ENCODE measurements at places on chromosomes 2 and 18.

GRCh38 chr18:23365602-23366001 is 87.5 kb upstream of the RIOK3 start:
- no peak for DNase-seq

DNA sequence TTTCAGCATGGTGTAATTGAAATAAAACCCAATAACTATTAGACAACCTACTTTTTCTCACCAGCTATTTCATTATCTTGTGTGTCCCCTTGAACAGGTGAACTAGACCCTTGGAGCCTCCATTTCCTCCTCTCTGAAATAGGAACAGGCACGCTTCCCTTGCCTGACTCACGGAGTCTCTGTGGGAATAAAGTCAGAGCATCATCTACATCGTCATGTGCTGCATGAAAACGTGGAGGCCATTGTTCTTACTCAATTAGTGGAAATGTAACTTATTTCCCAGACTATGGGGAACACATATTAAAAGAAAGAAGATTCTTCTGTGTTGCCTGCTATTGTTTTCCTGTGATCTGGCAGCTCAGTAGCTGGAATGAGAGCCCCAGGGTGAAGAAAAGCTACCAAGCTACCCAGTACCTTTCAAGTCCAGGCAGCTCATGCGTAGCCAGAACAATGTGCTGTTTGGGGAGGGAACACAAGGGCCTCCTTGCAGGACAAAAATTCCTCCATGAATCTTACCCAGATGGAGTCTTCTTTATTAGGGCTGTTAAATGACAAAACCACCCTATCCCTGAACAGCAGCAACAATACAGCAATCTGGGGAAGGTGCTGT is 59.8 kb downstream of the SOX11 start:
- no peak for DNase-seq

- no peak for DNase-seq
Measured at GRCh38 chr2:31401580-31401979, 13.0 kb downstream of the XDH start.

DNA sequence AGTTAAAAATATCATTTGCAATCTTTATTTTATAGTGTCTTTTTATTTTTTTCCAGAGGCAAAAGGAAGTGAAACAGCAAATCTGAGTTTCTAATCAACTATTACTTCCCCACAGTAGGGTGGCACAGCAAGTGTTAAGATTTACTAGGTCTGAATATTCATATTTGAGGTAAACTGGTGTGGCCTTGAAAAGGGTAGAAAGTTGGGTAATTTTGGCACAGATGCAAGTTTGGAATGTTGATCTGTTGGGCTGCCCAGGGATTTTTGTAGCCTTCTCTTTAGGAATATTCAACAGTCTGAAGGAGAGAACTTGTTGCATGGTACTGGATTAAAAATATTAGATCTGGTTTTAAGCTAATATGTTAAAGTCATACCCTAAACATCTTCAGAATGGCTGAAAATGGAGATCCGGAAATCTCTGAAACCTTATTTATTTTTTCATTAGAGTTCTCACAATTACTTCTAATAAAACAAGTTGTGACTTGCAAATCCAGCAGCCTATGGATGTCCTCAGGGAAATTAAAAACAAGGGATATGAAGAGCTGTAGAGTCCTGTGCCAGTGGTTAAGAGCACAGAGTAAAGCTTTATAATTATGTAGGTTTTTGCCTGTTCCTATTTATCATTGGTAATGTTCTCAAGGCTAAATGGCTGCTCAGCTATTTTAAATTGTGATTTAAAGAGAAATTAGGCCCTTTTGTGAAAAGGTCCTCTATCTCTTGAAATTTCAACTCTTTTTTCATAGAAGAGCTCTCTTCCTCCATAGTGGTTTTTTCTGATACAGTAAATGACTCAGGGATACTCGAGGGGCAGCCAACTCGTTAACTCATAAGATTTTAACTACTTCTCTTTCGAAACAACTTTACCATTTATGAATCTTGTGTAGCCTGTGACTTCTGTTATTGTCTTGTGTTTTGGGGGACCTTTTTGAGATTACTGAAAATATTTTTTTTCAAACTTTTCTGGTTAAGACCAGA is 11.0 kb downstream of the TANK start:
- DNase-seq = no peak

DNA sequence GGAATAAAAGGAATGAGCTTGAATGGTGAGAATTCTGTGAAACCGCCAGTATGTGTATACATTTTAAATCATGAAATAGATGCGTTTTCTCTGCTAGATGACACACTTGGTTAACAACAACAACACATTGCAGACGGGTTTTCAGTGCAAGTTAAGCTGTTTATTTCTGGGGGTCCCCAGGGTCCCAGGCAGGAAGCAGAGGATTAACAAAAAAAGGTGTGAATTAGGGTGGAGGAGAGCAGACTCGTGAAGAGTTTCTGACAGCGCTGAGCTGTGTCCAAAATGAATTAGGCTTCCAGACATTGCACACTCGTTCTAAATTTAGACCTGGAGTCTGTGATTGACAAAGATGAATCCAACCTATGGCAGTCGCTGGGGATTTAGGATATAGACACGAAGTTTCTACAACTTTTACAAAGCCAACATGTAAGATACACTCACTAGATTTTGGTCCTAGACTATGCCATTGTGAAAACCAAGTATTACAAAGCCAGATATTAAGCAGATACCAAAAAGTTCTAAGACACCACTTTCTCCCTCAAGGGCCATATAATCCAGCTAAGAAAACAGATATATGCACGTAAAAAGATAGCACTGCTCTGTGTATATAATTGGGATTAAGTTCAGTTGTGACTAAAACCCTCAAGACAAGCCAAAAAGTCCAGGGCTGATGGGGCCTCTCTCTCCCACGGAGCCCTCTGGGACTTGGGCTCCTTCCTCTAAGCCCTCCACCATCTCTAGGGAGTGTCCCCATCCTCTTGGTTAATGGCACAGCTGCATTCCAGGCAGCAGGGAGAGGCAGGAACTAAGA is 120.2 kb downstream of the ACAA2 start:
- no peak for DNase-seq

GRCh38 chr2:84493514-84493913 is 22.8 kb upstream of the DNAH6 start:
- no peak for DNase-seq

GRCh38 chr18:31218671-31219383 is 56.2 kb upstream of the DSC1 start:
- no peak for DNase-seq

DNA sequence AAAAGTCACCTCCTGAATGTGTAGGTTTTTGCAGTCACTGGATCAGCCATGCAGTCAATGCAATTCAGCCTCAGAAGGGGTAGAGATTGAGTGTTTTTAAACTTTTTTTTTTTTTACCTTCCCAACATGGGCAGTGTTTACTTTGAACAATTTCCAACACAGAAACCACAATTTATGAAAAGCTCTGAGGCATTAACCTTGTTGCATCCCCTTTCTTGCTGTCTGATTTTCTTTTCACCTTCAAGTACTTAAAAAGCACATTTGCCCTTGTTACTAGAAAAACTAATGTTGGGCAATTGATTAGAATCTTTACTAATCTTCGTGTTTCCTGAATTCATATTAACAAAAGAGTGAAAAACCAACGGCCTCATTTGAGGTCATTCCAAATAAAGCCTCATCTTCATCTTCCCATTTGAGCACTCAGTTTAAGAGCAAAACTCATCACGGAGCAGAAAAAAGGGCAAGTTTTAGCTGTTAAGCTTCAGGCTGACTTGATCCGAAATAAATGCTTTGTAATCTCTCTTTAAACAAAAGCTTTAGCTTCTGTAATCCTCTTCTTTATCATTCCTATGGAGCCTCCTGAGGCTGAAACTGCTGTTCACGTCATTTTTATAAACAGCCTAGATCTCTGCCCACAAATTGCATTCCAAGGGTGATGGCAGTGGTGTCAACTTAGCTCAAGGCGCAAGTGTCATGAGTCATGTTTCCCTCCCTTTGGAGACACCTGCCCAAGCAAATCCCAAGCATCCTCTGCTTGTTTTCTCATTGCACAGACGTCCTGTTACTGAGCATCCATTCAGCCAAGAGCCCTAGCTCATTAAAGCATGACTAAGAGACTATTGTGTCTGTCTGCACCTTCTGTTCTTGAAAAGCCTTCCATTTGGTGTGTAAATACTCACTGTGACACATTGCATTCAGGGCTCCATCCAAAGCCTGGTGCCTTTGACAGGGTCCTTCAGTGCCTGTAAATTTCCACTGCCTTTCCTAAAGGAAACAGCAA is 107.7 kb downstream of the HNMT start:
- DNase-seq = no peak

- DNase-seq = no peak
Measured at GRCh38 chr18:77203071-77203470, 46.6 kb upstream of the GALR1 start.

DNA sequence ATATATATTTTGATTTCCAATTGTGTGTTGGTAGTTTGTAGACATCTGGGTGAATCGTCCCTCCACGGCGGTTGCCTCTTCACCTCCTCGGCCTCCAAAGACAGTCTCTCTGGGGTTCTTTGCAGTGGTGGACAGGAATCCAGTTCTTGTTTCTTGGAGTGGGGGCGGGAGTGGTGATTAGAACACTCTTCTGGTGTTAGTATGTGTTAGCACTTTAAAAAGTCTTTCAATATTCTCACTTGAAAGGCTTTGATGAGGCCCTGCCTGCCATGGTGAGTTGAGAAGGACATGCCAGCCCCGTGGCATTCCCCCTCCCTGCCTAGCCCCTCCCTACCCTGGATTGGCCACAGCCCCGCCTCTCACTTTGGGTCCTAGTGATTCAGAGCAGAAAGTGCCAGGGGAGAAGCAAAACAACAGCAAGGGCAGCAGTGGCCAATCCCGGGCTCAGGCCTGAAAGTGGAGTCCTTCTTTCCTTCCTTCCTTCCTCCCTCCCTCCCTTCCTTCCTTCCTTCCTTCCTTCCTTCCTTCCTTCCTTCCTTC is 316.8 kb upstream of the HS6ST1 start:
- no peak for DNase-seq

DNA sequence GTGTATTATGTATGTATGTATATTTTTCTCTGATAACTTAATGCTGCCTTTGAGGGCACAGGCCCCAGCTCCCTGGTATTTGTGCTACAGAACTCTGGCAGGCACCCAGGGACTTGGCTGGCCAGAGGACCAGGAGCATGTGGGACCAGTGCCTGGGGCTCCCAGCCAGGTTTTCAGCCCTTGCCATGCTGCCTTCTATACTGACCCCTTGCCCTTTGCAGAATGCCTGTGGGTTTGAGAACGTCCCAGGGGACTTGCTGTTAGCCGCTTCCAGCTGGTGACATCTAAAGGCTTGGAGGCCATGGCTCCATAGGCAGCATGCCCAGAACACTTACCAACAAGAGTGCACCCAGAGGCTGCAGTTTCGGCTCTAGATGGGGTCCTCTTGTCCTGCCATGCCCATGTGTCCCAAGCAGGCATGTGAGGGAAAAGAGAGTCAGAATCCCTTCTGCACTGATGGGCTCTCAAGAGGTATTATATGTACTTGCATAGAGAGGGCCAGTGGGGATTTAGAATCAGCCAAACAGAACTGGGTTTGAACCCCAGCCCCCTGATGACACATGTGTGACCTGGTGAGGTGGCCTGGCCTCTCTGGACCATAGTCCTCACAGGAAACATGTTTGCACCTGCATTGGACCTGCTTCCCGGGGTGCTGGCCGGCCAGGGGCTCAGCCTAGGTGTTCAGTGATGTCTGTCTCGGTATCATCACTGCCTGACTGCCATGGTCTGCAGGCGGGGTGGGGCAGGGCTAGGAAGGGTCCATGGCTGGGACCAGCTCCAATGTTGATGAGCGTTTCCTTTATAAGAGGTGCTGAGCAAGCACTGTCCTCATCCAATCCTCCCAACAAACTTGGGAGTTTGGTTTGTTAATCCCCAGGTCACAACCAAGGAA is 119.2 kb upstream of the FHL2 start:
- no peak for DNase-seq

- DNase-seq = no peak
Measured at GRCh38 chr2:103208916-103209315, 447.1 kb downstream of the TMEM182 start.

DNA sequence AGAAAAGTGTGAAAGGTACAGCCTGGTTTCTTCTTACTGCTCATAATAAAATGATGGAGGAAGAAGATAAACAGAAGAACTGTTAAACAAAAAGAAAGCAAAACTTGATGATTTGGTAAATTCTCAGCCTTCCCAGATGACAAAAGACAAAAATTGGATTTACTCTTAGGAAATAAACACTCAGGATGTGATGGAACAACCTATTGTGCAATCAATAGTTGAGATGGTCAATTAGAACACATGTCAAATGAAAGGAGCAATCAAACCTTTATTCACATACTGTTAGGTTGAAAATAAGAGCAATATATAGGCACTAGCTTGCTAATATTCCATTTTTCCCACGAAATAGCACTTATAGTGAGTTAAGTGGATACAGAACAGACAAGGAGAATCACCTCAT is 1174.0 kb upstream of the SLC39A10 start:
- no peak for DNase-seq

GRCh38 chr2:46971929-46972328 is 56.3 kb upstream of the MCFD2 start:
- DNase-seq = no peak

- no peak for DNase-seq
Measured at GRCh38 chr2:4597400-4597799, 894.0 kb downstream of the DCDC2C start.

GRCh38 chr18:24764766-24765165 is 304.3 kb downstream of the HRH4 start:
- no peak for DNase-seq

GRCh38 chr2:18251486-18251885 is 309.0 kb downstream of the RDH14 start:
- DNase-seq = no peak

GRCh38 chr18:13456736-13457271 is 238.2 kb downstream of the LDLRAD4 start:
- DNase-seq = no peak

DNA sequence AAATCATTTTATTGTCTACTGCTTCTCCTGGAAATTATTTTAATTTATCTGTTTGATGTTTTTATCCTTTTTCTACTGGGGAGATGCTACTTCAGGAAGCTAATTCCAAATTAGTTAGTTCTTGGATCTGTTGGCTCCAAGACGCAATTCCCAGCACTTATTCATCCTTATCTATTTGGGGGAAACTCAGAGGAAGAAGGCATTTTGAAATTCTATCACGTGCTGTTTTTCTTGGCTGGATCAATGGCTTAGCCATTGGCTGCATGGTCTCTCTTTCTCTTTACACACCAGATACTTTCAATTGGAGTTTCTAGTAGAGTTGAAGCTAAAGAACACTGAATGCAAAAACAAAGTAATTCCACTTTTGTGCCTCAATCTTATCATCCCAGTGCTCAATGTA is 98.3 kb downstream of the RAPGEF4 start:
- DNase-seq = no peak

DNA sequence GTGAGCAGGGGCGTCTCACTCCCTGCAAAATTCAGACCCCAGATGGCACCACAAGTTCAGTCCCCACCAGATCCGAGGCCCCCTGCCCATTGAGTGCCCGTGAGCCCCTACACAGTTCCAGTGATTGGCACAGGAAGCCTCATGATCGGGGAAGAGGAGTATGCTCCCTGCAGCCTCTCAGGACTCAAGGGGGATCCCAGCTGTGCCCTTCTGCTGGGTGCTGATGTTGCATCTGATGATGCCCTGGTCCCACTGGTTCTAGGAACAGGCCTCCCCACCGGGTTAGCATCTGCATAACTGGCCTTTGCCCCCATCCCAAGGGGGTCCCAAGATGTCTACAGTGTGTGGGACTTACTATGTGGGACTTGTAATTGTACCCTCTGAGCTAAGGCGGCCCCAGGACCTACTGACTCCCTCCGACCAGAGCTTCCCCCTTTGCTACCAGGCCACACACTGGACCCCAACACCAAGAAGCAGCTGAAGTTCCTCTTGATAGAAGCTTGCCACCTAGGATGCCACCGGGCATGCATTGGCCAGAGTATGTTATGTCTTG is 8.6 kb downstream of the ALPG start:
- DNase-seq = no peak

- DNase-seq = no peak
Measured at GRCh38 chr2:45743531-45744396, 92.3 kb downstream of the PRKCE start.
